CD8-positive, alpha-beta memory T cell (primary cell): ENCODE measurements at places on chromosomes 2 and 18. TPM values are rescaled to one million over a fixed set of nuclear protein-coding genes. Genes with fewer than 3 reads are reported as not detected.

TEKT4 gene
- total RNA-seq = not detected

SRD5A2 gene
- total RNA-seq = not detected

NEURL3 gene
- total RNA-seq = 0.22 TPM

RAX gene
- not detected for total RNA-seq

IL18R1 gene
- 17.6 TPM for total RNA-seq

ASB18 gene
- not detected for total RNA-seq

CYP1B1 gene
- total RNA-seq = 19.4 TPM
